ENCODE measurements at places on chromosomes 3 and 15. TPM values are rescaled to one million over a fixed set of nuclear protein-coding genes. Genes with fewer than 3 reads are reported as not detected.

DNA sequence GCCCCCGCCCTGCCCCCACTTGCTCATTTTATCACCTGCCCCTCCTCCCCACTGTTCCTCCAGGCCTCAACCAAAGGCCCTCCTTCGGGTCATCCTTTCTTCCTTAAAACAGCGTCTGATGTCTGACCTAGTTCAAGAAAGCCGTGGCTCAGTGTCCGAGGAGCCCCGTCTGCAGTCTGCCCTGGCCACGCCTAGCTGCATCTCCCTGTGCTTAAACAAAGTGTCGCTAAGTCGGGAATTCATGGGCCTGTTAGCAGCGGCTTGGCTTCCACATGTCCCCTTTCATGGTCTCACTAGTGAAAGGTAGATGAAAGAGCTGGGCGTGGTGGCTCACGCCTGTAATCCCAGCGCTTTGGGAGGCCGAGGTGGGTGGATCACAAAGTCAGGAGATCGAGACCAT lies 41.2 kb downstream of the TM2D3 start:
- no peak for DNase-seq

GRCh38 chr15:63504979-63505841 lies 817 bp downstream of the USP3 start:
- DNase-seq = peak; percentile 79

DNA sequence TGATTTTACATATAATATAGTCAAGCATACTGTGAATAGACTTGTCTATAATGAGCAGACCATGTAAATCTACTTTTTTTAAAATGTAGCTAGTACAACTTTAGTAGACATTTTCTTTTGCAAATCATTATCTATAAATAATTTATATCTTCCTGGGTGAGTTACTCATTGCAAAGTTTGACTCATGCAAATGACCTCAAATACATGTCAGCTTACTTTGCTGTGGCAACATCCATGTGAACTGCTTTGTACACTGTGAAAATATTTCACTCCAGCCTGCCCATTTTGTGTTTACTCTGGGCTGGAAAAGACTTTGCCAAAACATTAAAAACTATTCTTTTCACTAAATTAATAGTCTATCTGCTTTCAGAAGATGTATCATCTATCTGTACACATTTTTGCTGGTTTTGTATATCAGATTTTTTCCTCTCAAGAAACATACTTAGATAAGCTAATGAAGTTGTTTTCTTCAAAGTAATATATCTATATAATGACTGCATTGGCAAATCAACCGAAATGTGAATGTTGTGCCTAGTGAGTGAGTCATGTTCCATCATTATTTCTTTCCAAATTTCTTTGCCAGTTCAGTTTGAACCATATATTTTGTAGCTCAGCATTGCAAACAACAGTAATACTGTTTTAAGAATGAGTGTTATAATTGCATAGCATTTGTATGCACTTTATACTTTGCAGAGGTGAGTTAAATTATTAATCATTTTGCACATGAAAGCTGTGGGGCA lies 26.5 kb downstream of the IGSF10 start:
- DNase-seq = no peak

DNA sequence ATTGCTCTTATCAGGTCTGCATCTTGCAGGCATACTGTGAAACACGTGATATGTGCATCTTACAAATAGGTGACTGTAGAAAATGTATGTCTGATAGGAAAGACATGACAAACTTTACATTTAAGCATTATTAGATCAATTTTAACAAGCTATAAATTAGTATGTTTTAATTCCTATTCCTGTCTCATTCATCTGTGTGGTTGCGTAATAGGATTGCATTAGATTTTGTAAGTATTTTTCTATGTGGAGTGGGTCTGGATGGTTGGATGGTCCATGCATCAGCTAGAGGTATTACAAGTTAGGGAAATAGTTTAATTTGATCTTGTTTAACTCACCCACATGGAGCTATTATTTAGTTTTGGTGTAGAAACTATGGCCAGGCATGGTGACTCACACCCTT lies 18.8 kb downstream of the ASTE1 start:
- DNase-seq = no peak

Gene LMAN1L
- total RNA-seq = not detected

DNA sequence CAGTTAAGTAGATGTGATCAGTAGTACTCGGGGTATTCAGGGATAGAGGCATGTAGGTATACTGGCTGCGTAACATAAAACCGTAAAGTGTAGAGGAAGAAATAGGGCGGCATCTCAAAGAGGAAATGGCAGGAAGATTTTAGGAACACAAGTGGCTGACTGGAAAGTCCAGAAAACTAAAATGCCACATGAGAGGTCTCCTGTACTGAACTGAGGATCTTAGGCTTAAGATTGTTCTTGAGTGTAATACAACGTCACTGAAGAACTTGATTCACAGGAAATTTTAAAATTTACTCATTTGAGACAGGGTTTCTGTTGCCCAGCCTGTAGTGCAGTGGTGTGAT lies 2.3 kb upstream of the LMLN start:
- no peak for DNase-seq

Gene WDR93
- total RNA-seq = 0.51 TPM

- DNase-seq = no peak
Observed at GRCh38 chr15:63196842-63197241, 7.4 kb downstream of the RAB8B start.

- no peak for DNase-seq
Observed at GRCh38 chr3:143535994-143536784, 312.1 kb downstream of the SLC9A9 start.

DNA sequence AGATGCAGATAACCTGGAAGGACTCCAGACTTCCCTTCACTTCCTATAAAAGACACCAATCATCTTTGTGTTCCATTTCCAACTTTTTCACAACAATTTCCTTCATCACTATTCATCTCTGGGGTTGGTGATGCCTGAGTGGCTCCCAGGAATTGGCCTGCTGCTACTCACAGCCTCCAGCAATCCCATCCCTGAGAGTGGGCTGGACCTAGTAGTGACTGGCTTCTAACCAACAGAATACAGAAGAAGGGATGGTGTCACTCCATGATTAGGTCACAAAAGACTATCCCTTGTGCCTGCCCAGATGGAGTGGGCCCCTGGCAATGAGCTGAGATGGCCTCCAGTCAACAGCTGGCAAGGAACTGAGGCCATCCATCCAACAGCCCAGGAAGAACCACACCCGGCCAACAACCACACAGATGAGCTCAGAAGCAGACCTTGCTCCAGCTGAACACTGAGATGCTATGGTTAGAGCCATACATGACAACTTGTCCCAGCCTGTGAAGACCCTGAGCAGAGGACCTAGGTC lies 20.9 kb downstream of the OCA2 start:
- no peak for DNase-seq

DNA sequence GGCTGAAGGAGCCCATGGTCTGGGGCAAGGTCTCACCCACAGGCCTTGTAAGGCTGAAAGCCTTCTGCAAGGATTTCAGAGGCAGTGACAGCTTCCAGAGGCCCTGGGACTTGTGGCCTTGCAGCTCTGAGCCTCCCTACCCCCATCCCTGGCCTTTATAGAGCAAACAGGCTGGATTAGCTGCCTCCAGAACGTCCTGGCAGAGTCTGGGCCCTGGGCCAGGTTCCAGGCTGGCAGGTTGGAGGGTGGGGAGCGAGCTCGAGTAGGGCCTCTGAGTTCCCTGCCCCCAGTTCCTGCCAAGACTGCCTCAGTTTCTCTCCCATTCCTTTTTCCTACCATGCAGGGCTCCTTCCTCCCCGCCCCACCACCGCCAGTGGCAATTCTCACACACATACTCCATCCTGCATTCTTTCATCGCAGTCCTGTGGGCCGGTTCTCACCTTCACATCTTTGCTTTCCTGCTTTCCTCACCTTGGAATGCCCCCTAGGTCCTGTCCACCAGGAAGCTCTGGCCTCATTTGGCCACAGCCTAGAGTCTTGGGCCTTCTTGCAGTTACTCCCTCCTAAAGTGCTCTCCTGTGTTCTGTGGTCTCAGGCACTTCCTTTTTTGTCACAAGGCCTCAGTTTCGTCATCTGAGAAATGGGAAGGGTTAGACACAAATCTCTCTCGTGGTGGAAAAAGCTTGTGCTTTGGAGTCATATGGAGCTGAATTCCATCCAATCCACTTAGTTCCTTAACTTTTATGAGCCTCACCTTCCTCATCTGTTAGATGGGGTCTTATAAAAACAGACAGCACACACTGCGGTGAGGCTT lies 2.7 kb downstream of the LMAN1L start:
- no peak for DNase-seq

DNA sequence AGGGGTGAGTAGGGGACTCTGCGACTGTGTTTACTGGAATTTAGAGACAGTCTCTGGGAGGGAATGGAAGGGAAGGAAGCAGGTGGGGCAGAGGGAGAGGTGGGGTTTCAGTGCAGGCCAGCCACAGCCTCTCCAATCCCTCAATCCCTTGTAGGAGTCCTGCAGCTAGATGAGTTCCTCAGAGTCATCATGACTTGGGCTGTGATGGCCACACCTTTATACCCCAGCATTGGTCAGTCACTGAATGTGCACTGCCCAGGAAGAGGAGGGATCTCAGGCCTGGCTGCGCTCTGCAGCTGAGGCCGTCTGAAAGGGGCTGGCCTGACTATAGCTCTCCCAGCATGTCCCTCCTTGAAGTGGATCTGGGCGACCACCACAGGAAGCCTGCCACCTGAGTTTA lies 67.3 kb upstream of the GLCE start:
- no peak for DNase-seq

DNA sequence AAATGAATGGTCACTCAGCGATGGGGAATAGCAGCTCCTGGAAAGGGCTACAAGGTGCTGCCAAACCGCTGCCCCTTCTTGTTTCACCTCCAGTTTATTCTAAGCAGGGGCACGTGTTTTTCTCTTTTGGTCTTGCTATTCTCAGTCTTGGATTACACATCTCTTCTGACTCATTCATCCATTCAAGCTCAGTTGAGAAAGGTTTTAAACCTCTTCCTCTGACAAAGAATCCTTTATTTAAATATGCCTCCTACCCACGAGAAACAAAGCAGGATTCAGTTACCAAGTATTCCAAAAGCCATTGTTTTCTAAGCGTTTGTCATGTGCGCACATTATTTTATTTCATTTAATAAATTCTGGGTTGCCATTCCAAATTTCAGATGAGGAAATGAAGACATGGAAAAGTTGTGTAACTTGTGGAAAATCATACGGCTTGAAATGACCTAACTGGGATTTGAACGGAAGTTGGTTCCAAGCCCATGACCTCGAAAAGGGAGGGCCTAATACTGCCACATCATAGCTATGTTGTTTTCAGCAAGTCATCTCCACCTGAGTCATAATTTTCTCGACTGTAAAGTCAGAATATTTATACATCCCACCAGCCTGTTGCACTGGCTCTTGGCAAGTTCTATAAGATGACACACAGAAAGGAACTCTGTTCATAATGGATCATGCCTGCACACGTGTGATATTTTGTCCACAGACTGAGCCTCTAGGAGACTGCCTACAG lies 292.0 kb upstream of the SLCO3A1 start:
- DNase-seq = peak; percentile 3
